ENCODE measurements at places on chromosomes 7 and 10. TPM values are rescaled to one million over a fixed set of nuclear protein-coding genes. Genes with fewer than 3 reads are reported as not detected.

TMEM236 gene
- under 0.01 TPM for total RNA-seq

RGR gene
- not detected for total RNA-seq

IFIT1B gene
- 0.41 TPM for total RNA-seq

LIPN gene
- not detected for total RNA-seq

GNAI1 gene
- 152 TPM for total RNA-seq

NANOS1 gene
- 7.3 TPM for total RNA-seq

CALCR gene
- under 0.01 TPM for total RNA-seq

AKR1C8 gene
- total RNA-seq: not detected

SKIDA1 gene
- 11.0 TPM for total RNA-seq

CRHR2 gene
- total RNA-seq: 0.41 TPM

PLA2G12B gene
- total RNA-seq: 0.41 TPM

OPN1SW gene
- not detected for total RNA-seq

KLF14 gene
- total RNA-seq: not detected

TSPAN13 gene
- total RNA-seq: 148 TPM
